ENCODE measurements at places on chromosomes 6 and 20. TPM values are rescaled to one million over a fixed set of nuclear protein-coding genes. Genes with fewer than 3 reads are reported as not detected.
A peak's percentile ranks its signal among the peaks of the same experiment; 100 is the strongest.

Gene PNPLA1
- total RNA-seq = 0.14 TPM

Gene BPIFB1
- not detected for total RNA-seq

DNA sequence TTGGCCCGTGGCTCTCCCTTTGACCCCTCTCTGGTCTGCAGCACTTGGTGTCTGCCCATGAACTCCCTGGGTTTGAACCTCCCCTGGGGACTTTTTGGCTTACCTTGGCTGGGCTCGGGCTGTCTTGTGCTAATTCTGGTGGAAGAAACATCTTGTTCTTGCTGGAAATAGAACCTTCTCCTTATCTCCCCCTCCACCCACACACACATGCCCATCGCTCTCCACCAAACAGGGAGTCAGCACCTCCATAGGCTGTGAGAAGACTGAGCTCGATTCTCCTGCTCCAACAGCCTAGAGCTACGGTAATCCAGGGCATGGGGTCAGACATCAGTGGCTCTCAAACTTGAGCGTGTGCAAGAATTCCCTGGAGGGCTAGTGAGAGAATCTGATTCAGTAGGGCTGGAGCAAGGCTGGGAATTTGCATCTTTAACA, 114.4 kb upstream of the SLC22A23 start:
- DNase-seq = no peak

DNA sequence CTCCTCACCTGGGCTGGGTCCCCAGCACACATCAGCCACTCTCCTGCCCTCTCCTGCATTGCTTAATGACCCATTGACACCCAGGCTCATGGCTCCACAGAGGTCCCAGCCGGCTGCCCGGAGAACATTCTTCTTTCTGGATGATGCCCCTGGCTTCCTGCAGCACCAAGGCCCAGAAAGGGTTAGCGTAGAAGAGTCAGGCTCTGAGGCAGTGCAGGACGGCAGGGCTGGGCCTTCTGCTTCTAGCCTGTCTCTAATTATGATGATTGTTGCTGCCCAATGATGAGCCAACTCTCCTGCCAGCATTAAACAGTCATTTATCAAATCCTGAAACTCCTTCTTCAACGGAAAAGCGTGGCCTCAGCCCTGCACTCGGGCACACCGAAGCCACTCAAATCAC, 66.4 kb downstream of the ZNF217 start:
- DNase-seq = peak; percentile 56

DNA sequence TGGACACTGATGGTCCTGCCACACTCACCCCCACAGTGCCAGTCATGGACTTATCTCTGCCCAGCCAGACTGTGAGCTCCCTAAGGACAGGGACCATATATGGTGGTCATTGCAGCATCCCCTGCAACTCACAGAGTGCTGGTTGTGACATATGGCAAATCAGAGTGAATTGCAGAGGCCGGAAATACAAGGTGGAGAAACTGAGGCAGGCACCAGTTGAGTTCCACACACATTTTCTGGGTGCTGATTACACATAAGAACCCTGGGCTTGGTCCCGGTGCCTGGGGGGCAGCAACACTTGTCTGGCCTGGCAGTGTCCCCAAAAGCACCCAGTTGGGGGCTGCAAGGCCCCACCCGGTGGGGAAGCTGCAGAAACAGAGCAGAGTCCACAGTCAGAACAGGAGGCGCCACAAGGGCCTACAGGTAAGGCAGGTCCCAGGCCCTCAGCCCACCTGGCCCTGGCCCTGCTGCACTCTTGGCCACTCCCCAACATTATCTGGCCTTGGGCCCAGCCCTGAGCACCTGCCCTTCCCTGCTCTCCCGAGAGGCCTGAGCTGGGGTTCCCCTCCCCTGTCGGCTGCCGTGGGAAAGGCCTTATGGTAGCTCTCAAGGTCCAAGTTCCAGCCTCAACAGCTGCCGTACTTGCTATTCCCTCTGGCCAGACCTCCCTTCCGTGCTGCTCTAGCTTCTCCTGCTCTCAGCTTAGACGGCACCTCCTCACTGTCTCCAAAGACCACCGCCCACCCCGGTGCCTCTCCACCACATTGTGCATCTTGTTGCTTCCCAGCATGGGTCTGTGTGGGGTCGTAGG, 140.8 kb upstream of the PTPN1 start:
- no peak for DNase-seq

DNA sequence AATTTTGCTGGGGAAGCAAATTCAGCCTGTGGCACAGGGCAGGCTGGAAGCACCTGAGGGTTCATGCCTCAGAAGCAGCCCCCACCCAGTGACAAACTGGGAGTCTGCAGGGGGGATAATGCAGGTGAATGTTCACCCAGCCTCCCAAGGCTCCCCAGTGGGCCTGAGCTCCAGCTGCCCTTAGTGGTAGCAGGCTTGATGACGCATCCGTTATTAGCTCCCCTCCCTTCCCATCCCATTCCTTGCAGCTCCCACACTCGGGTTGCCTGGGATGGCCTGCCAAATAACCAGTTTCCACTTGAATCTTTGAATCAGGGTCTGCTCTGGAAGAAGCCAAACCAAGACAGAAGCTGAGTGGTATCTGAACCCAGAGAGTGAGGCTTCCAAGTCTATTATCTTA, 15.8 kb downstream of the KCNK15 start:
- no peak for DNase-seq

Measured in posterior vena cava (tissue), 2 donors.